Caco-2 (cell line): ENCODE measurements at places on chromosomes 5 and 9. TPM values are rescaled to one million over a fixed set of nuclear protein-coding genes. Genes with fewer than 3 reads are reported as not detected.

DNA sequence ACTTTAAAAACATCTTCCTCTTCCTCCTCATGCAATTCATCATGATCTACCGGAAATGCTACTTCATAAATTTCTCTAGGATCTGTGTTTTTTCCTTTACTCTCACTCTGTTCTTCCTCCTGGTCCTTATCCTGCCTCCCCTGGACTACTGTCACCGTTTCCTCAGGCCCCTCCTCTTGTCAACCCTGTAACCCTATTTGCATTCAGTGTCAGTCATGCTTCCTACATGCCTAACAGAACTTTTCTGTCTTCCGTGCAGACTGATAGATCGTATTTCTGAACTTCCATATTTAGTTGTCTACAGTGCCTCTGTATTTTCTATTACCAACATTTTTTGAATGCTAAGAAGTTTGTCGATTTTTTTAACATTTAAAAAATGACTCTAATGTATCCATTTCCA lies 27.3 kb downstream of the HTR4 start:
- no peak for DNase-seq

DNA sequence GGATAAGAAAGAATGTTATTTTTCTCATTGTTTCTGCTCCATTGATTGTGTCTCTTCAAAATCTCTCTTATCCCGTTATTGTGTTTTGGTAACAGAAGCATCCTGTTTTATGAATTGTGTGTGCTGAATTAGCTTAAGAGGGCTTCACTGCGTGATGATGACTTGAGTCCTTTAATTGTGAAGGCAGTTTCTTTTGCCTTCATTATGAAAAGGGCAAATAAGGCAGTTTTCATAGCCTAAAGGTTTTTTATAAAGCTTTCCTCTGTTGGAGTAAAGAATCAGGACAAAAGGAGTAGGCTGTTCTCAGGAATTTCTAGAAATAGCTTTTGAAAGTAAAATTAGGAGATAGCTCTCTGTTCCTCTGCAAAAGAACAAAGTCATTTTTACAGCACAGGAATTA lies 169.8 kb downstream of the FOCAD start:
- no peak for DNase-seq

GRCh38 chr9:75120686-75121085 lies 32.4 kb downstream of the OSTF1 start:
- DNase-seq, result no peak

GRCh38 chr5:58496488-58496887 lies 5.3 kb downstream of the GAPT start:
- DNase-seq, result no peak

- no peak for DNase-seq
These were observed 40.7 kb downstream of the WNK2 start for GRCh38 chr9:93224591-93224990.

GRCh38 chr5:176570044-176570443 lies 20.9 kb downstream of the CDHR2 start:
- DNase-seq, result no peak

DNA sequence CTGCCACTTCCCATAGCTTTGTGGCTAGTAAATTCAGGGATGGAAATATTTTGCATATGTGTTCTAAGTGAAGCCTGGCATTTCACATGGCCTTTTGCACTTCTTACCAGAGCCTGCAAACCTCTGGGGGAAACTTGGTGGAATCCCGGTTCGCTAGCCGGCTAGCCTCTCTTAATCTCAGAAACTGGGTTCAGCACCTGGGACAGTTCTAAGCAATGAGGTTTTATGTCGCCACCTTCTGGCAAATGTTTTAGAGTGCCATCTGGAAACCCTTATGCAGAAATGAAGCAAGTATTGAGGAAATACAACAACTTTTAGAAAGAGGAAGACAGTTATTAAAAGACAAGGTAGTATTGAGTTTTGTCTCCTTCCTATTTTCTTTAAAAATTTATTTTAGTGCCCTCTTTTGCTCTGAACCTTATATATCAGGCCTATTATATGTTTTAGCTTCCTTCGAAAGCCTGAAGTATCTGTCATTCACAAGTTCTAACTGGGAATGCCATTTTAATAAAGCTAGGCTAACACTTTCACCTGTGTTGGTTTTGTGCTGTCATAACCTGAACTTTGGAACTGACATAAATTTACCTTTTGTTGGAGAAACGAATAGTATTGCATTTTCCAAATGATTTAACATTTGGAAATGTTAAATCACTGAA lies 963 bp upstream of the HTR1A start:
- peak; percentile 74 for DNase-seq

DNA sequence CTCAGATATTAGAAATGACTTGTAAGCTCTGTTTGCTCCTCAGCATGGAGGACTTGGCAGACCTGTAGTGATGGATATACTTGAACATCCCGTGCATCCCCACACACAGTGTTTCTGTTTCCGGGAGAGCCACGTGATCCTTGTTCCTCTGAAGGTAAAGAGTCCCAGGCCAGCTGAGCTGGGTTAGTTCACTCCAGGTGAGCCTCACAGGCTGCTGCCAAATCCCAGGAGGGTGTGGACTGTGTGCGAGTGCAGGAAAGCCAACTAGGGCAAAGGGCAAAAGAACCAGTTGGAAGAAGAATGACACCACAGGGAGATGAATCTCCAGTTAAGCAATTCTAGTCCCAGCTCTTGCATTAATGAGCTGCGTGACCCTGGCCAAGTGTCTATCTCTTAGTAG lies 10.4 kb upstream of the TOMM5 start:
- DNase-seq, result peak; percentile 78

Gene KIF4B
- 0.14 TPM in 2 replicates for total RNA-seq

Gene LOX
- 4.5 and 4.9 TPM in 2 replicates for total RNA-seq
